ENCODE measurements at places on chromosomes 5 and 9.
A peak's percentile ranks its signal among the peaks of the same experiment; 100 is the strongest.

DNA sequence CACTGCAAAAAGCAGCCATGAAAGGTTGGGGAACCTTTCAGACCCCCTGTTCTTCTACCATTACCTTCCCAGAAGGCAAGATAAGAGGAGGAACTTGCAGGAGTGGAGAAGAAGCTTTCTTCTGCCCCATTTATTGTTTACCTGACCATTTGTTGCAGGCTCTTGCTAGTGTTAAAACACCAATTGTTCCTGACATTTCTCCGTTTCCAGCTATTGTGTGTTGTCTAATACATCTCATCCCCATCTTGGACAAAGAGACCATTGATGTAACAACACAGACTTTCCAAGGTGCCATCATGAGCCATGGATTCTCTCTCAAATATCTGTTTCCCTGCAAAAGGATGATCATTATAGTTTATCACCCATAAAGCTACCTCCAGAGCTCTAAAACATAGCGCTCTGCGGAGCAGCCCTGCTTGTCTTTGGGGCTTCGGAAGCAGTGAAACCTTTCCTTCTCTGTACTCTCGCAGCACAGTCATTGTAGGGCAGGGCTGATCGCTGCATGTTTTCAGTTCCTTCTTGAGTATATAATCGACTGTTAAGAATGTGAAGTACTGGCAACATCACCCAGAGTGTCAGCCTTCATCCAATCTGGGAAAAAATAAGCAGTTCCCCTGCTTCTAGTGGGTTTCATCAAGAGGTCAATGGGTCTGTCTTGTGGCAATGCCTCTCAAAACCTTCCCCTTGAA lies 680.0 kb downstream of the SEMA5A start:
- H3K27ac ChIP-seq: no peak overlapping the region
- H3K4me3 ChIP-seq: no peak overlapping the region
- H3K4me1 ChIP-seq: no peaks in the 10 kb centered on the region

DNA sequence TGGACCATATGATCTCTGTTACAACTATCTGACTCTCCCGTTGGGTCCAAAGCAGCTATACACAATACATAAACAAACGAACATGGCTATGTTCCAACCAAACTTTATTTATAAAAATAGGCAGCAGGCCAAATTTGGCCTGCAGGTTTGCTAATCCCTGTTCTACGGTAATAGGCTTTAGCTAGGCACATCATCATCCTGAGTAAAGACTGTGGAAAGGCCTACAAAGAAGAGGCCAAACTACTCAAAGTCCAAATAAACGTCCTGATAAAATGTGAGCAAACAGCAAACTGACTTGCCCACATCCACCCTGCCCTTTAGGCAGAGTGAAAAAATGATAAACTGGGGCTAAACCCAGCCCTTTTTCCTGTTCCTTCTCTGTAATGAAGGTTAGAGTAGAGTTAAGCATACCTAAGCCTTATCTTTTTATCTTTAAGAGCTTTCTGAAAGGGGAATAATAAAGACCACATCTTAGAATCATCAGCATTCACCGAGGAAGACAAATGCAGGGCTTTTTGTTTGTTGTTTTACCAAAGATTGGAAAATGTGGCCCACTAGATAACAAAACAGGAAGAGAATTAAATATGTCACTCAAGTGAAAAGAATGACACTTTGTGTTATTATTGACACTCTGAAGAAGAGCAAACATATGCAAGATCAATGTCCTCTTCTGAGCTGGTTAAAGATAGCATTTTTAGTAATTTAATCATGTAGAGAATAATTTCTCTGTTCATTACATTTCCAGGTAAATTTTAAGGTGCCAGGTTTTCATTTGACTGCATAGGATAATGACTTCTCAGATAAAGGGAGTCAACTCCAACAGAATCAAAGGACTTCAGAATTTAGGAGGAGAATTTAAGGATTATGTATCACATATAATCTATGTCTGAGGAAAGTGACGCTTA lies 160.0 kb upstream of the GNA14 start:
- DNase-seq: no peak
- H3K4me3 ChIP-seq: no peak overlapping the region
- H3K36me3 ChIP-seq: peaks cover 19% of the 10 kb centered on the region
- peaks cover 12% of the 10 kb centered on the region for H3K4me1 ChIP-seq
- H3K27me3 ChIP-seq: no peaks in the 10 kb centered on the region

GRCh38 chr5:64765804-64766504 lies 2.5 kb downstream of the SREK1IP1 start:
- DNase-seq: no peak
- no peak overlapping the region for H3K4me3 ChIP-seq
- peaks cover 7% of the 10 kb centered on the region for H3K36me3 ChIP-seq

GRCh38 chr5:141928051-141928450 lies 4.4 kb downstream of the DELE1 start:
- peaks cover 49% of the 10 kb centered on the region for H3K36me3 ChIP-seq
- H3K27ac ChIP-seq: no peak overlapping the region
- no peak for DNase-seq
- no peaks in the 10 kb centered on the region for H3K27me3 ChIP-seq
- peaks cover 7% of the 10 kb centered on the region for H3K4me1 ChIP-seq

GRCh38 chr5:66207800-66208561 lies 63.9 kb downstream of the SREK1 start:
- H3K4me3 ChIP-seq: no peak overlapping the region
- no peak for DNase-seq

DNA sequence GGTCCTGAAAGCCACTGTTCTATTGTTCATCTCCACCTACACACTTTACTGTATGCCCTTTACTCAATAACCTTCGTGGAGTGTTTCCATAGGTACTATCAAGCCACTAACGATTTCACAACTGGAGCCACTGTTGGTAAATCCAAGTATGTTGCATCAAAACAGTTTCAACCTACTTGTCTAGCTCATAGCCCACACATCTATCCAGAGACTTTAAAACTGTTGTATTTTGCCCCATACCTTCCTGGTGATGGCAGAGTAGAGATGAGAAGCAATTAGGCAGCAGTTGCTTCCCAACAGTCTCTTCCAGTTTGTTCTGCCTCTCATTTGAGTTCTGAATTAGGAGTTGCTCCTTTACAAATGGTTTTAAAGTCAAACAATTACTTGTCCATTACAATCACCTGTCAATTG lies 607 bp downstream of the FAXDC2 start:
- no peak for DNase-seq
- peaks cover 30% of the 10 kb centered on the region for H3K4me1 ChIP-seq
- H3K36me3 ChIP-seq: peaks cover 7% of the 10 kb centered on the region
- no peaks in the 10 kb centered on the region for H3K27me3 ChIP-seq
- H3K4me3 ChIP-seq: peak overlapping the region; percentile 85

DNA sequence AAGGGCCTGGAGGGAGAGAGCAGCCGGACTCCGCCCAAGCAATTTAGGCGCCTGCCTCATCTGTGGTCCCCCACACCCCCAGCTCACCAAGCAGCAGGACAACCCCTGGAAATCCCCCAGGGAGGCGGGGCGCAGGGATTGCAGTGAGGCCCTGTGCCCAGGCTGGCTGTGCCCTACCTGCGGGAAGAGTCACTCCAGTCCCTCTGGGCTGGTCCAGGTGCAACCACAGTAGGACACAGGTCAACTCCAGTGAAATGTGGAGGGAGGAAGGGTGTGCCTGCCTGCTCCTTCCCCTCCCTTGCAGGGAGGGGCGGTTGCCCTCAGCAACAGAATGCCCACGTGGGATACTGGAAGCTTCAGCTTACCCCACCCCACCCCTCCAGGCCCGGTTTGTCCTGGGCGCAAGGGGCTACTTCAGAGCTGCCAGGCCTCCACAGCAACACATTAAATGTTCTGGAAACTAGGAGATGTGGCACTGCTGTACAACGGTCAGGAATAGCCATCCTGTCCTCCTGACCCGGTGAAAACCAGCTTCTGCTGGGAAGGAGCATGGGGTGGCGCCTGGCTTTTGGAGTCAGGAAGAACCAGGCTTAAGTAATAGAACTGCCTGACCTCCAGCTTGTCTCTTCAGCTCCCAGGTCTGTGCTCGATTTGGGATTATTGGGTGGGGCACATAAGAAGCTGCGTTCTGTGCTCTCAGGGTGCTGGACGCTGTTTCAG lies 22.5 kb downstream of the ABO start:
- H3K36me3 ChIP-seq: no peaks in the 10 kb centered on the region
- H3K27me3 ChIP-seq: no peaks in the 10 kb centered on the region
- H3K4me3 ChIP-seq: no peak overlapping the region
- H3K27ac ChIP-seq: no peak overlapping the region

DNA sequence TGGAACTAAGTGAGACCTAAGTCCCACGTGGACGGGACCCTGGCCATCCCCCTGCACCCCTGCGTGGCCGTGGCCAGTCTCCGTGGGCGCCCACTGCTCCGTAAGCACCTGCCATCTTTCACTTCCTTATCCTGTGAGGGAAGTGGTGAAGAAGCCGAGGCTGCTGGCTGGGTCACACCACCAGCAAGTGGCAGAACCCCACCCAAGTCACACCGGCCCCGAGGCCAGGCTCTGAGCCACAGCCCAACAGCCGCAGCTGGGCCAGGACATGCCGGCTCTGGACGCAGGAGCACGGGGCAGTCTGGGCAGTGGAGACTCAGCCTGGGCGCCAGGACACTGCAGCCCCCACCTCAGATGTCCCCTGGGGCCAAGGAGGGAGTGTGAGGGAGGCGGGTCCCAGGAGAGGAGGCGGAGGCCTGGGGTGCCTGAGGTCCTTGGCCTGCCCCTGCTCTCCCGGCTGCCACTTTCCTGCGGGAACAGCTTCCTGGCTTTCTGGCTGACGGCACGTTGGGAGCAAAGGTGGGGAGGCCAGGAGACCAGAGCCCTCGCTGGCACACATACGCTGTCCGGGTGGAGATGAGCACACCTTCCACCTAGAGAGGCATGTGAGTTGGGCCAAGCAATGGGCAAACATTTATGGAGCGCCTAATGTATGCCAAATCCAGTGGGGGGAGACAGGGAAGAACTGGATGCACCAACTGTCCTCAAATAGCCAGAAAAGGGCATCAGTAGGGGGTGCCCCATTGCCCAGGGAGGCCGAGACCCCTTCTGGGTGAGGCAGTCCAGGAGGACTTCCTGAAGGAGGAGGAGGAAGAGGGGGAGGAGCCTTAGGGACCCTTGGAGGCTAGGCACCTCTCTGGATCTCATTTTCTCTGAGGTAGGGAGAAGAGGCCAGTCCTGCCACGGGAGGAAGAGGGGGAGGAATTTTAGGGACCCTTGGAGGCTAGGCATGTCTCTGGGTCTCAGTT lies 43.9 kb upstream of the EGFL7 start:
- peaks cover 33% of the 10 kb centered on the region for H3K4me1 ChIP-seq
- no peaks in the 10 kb centered on the region for H3K36me3 ChIP-seq
- H3K27me3 ChIP-seq: no peaks in the 10 kb centered on the region

GRCh38 chr5:111743988-111744387 lies 13.0 kb downstream of the NREP start:
- H3K27me3 ChIP-seq: no peaks in the 10 kb centered on the region
- peaks cover 15% of the 10 kb centered on the region for H3K36me3 ChIP-seq
- DNase-seq: no peak

DNA sequence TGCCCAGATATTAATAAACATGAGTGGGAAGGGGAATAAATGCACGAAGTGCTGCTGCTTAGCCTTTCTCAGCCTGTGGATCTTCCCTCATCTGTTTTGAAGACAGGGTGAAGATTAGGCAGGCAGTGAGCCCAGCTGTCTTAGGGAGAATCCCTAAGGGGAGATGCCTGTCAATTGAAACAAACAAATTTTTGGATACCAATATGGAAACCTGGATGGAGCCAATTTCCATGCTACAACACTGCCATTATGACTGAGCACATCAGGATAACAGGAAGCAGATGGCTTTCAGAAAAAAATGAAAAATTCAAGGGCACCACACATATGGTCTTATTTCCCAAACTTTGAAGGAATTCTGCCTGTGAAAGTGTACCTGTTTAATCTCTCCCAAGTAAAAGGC lies 80.3 kb downstream of the HMHB1 start:
- H3K36me3 ChIP-seq: no peaks in the 10 kb centered on the region
- H3K4me1 ChIP-seq: peaks cover 50% of the 10 kb centered on the region
- no peak for DNase-seq
- H3K27me3 ChIP-seq: no peaks in the 10 kb centered on the region

DNA sequence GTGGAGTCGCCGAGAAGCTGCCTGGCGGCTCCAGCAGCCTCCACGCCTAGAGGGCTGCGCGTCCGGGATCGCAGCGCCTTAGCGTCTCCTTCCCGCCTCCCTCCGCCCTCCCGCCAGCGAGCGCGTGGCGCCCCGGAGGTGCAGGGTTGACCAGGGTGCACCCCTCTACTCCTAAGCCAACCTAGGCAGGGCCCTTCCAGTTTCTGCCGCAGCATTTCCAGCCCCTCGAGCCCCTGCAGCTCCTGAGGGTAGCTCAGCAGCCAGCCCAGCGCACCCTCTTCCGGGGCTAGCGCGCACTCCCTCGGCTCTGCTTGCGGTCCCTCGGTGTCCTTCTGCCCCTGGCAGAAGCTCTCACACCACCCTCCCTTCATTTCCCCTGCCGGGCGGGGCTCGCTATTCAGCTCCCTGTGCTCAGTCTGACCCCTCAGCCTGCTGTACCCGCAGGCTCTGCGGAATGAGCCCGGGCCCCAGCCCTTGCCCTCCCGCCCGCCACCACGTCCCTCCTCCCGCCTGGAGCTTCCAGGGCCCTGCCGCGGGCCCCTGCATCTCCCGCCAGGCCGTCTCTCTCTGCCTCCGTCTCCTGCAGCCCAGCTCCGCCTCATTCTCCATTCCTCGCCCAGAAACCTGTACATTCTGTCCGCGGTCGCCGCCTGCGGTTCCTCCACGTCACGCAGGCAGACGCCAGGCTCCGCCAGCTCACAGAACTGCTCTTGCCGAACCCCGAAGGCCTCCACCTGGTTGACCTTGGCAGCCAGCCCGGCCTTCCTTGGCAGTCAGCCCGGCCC lies 61.8 kb downstream of the SPATA31C2 start:
- peaks cover 5% of the 10 kb centered on the region for H3K36me3 ChIP-seq
- peak overlapping the region; percentile 93 for H3K27ac ChIP-seq
- no peaks in the 10 kb centered on the region for H3K27me3 ChIP-seq
- peak overlapping the region; percentile 71 for H3K4me3 ChIP-seq
- peak; percentile 89 for DNase-seq

DNA sequence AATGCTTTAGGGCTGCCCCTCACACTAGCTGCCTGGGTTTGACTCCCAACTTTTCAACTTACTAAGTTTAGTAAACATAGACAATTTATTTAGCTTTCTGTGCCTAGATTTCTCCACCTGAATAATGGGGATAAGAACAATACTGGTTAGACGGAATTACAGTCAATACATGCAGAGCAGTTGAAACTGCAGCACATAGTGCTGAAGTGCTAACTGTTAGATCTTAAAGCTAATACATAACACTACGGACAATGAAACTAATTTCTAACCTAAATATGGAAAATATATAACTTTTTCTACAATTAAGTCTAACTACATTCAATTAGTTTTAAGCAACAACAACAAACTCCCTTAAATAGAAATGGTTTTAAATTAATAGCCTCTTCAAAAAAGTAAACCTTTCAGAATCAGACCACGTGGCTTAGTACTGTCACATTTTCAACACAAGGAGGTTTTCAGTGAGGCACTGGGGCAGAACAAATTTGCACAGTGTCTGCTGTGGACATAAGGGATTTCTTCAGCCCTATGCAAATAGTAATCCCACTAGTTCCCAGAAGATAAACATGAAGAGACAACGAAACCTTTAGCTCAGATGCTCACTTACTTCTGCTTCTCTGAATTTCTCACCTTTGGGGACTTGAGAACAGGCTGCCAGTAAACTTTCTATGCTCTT lies 293.4 kb downstream of the EDIL3 start:
- DNase-seq: no peak
- peaks cover 4% of the 10 kb centered on the region for H3K36me3 ChIP-seq
- no peaks in the 10 kb centered on the region for H3K27me3 ChIP-seq

GRCh38 chr9:133727277-133727875 lies 10.8 kb downstream of the SARDH start:
- no peak for DNase-seq
- no peak overlapping the region for H3K27ac ChIP-seq
- no peaks in the 10 kb centered on the region for H3K36me3 ChIP-seq
- H3K4me3 ChIP-seq: no peak overlapping the region
- H3K4me1 ChIP-seq: no peaks in the 10 kb centered on the region

GRCh38 chr9:35716230-35716629 lies 15.8 kb downstream of the TLN1 start:
- no peaks in the 10 kb centered on the region for H3K27me3 ChIP-seq
- no peak overlapping the region for H3K27ac ChIP-seq
- H3K4me1 ChIP-seq: no peaks in the 10 kb centered on the region
- H3K36me3 ChIP-seq: peaks cover 52% of the 10 kb centered on the region
- no peak for DNase-seq
